ENCODE measurements at places on chromosomes 1 and 21.

- peaks cover 13% of the 10 kb centered on the region for H3K27me3 ChIP-seq
- no peak for DNase-seq
- peak overlapping the region; percentile 42 for H3K27ac ChIP-seq
- H3K4me1 ChIP-seq: peaks cover 24% of the 10 kb centered on the region
- H3K4me3 ChIP-seq: peak overlapping the region; percentile 97
These were observed 478 bp downstream of the MAD2L2 start for GRCh38 chr1:11680270-11681070.

DNA sequence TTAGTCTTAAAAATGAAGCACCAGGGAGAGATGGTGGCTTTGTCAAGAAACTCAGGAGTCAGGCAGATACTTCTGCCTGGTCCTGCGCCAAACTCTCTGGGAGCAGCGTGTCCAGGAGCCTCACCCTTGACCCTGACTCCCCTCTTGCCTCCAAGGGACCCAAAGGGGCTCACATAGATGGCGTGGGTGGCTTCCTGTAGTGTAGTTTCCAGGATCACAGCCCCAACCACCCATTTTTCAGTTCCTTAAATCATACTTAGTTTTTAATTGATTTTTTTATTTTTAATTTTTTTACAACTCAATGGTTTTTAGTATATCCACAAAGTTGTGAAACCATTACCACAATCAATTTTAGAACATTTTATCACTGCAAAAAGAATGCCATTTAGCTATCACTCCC, 107.7 kb upstream of the IGSF21 start:
- H3K27me3 ChIP-seq: no peaks in the 10 kb centered on the region
- no peak overlapping the region for H3K4me3 ChIP-seq
- no peak for DNase-seq
- H3K36me3 ChIP-seq: no peaks in the 10 kb centered on the region
- no peak overlapping the region for H3K27ac ChIP-seq

DNA sequence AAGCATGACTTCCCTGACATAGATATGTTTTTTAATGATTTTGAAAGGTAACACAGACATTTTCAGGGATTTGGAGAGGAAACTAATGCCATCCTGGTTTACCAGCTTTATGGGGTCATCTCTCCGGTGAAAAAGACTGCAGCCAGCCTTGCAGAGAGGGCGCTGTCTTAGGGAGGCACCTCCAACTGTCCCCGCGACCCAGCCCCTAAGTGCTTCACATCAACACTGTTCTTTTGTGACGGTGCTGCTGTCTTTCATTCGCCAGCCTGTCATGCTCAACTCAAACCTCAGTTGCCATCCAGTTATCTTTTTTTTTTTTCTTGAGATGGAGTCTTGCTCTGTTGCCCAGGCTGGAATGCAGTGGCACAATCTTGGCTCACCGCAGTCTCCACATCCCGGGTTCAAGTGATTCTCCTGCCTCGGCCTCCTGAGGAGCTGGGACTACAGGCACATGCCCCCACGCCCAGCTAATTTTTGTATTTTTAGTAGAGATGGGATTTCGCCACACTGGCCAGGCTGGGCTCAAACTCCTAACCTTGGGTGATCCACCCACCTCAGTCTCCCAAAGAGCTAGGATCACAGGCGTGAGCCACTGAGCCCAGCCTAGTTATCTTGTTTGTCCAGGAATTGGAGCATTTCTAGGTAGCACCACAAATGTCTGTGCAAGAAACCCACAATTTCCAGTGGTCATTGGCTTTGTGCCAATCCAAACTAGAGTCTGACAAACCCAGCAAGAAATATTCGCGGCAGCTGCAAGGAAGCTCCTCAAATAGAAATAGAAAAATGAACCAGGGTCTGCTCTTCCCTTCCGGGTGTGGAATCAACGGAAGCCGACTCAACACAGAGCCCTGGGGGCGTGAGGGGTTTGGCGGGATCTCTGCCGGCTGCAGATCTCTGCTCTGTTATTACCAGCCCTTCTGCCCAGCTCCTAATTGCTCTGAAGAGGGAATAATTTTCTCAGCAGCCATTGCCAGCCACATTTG, 24.2 kb downstream of the PDE9A start:
- no peak overlapping the region for H3K4me3 ChIP-seq
- peaks cover 17% of the 10 kb centered on the region for H3K27me3 ChIP-seq

DNA sequence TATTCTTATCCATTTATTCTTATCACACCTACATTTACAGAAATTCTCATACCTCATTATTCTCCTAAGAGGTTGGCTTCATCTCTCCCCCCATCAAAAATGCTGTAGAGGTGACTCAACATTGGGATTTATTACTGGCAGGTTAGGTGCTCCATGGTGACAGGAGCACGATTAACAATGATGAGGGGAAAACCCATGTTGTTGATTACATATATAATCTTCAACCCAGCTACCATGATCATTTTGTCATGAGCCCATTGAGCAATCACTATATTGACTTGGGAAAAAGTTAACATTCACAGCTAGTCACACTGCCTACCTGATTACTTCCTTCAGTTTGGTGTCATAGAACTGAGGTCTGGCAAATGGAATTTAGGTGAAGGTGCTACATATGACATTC, 712.1 kb upstream of the CHRM3 start:
- no peaks in the 10 kb centered on the region for H3K36me3 ChIP-seq
- H3K4me3 ChIP-seq: no peak overlapping the region
- no peaks in the 10 kb centered on the region for H3K4me1 ChIP-seq
- no peak overlapping the region for H3K27ac ChIP-seq
- no peak for DNase-seq
- no peaks in the 10 kb centered on the region for H3K27me3 ChIP-seq

- no peaks in the 10 kb centered on the region for H3K36me3 ChIP-seq
- H3K27ac ChIP-seq: no peak overlapping the region
- H3K27me3 ChIP-seq: no peaks in the 10 kb centered on the region
- no peak overlapping the region for H3K4me3 ChIP-seq
- DNase-seq: no peak
- H3K4me1 ChIP-seq: no peaks in the 10 kb centered on the region
These were observed 528.7 kb upstream of the PLXNA2 start for GRCh38 chr1:208772891-208773290.

GRCh38 chr1:87403061-87403820, 74.6 kb downstream of the LMO4 start:
- DNase-seq: no peak
- H3K27ac ChIP-seq: no peak overlapping the region
- no peaks in the 10 kb centered on the region for H3K36me3 ChIP-seq

GRCh38 chr1:215394084-215394991, 172.8 kb upstream of the KCTD3 start:
- no peaks in the 10 kb centered on the region for H3K4me1 ChIP-seq
- no peaks in the 10 kb centered on the region for H3K27me3 ChIP-seq
- no peaks in the 10 kb centered on the region for H3K36me3 ChIP-seq
- DNase-seq: no peak
- H3K27ac ChIP-seq: no peak overlapping the region
- no peak overlapping the region for H3K4me3 ChIP-seq

DNA sequence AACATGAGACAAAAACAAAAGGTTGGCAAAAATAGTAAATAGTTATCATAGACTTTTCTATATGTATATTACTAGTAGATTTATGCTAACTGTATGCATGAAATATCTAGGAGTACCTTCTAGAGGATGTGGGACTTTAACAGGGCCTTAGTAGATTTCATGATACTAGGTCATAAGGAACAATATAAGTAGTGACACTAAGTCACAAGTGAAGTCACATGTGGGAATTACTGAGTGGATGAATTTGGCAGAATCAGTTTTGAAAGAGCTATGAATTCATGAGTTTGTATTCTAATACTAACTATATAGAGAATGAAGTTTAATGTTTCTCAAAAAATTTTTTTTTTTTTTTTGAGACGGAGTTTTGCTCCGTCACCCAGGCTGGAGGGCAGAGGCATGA, 53.1 kb upstream of the GPR25 start:
- H3K36me3 ChIP-seq: no peaks in the 10 kb centered on the region
- no peaks in the 10 kb centered on the region for H3K27me3 ChIP-seq
- H3K4me1 ChIP-seq: no peaks in the 10 kb centered on the region

DNA sequence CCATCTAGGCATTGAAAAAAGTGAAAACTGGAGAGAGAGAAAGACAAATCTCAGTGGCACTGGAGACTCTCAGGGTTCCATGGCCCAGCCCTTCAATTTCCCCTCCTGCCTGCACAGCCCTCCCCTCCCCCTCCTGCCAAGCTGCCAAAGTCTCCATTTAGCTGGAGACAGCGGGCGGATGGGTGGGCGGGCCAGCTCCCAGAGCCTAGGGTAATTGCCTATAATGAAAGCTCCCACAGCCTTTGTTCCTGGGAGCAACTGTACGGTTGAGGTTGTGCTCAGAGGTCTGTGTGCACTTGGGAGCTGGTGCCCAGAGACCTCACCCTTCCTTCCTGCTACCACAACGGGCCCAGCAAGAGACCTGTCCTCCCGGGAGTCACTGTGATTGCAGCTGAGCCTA, 89.6 kb downstream of the NAV1 start:
- H3K27me3 ChIP-seq: peaks cover 8% of the 10 kb centered on the region
- no peak overlapping the region for H3K27ac ChIP-seq
- no peak overlapping the region for H3K4me3 ChIP-seq
- DNase-seq: no peak
- no peaks in the 10 kb centered on the region for H3K36me3 ChIP-seq

DNA sequence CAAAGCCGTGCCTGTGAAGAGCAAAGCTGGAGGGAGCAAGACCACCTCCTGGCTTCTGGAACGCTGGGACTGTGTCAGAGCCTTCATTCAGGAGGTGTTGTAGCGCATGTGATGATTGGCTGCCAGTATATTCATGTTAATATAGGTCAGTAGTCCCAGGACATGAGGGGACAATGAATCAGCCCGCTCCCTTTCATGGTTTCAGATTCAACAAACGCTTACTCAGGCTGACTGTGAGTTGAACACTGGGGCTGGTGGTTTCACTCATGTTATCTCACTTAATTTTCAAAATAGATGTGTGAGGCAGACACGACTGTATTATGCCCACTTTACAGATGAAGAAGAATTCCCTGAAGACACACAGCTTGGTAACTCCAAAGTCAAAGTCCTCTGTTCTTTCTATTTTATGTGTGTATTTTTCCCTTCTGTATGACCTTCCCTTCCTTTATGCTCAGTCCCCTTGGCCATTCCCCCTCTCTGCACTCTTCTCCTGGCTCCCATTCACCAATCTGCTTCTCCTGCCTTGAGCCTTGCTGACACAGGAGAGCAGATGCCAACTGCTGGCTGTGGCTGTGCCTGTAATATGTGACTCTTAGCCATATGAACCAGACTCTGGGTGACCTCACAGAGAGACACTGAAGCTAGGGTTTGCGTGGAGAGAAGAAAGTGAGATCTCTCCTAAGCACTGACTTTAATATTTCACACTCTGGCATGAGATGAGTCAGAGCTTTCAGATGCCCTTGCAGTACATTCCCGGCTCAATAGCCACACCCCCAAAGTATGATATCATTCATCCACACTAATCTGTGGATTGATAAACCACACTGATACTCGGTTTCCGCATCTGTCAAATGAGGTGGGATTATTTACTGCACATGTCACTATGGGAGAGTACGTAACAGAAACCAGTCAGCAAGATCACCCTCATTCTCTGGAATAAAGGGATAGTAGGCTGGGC, 31.4 kb upstream of the KIRREL1 start:
- DNase-seq: no peak
- no peak overlapping the region for H3K27ac ChIP-seq
- H3K27me3 ChIP-seq: peaks cover 27% of the 10 kb centered on the region
- H3K36me3 ChIP-seq: no peaks in the 10 kb centered on the region

GRCh38 chr1:2052054-2052679, 2.0 kb downstream of the PRKCZ start:
- H3K36me3 ChIP-seq: peaks cover 9% of the 10 kb centered on the region
- H3K27ac ChIP-seq: no peak overlapping the region
- no peak for DNase-seq
- H3K4me1 ChIP-seq: peaks cover 24% of the 10 kb centered on the region

DNA sequence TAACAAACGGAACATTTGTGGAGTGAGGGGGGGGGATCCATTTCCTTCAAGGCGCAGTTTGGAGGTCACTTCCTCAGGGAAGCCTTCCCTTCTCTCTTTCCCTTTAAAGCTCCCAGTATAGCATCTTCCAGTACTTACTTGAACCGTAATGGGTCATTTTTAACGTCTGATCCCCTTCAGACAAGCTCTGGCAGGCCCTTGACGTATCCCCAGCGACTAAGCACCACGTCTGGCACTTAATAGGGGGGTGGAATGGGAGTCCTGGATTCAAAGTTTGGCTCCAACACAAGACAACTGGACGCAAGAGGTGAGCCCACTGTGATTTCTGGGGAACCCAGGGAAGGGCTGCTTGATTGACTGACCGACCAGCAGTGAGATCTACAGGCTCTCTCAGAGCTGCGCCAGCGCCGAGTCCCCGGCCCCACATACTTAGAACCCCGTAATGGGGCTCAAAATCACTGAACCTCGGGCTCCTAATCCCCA, 441 bp downstream of the YARS1 start:
- peaks cover 53% of the 10 kb centered on the region for H3K4me1 ChIP-seq
- H3K27me3 ChIP-seq: no peaks in the 10 kb centered on the region
- no peaks in the 10 kb centered on the region for H3K36me3 ChIP-seq
- no peak for DNase-seq
- H3K4me3 ChIP-seq: peak overlapping the region; percentile 99

DNA sequence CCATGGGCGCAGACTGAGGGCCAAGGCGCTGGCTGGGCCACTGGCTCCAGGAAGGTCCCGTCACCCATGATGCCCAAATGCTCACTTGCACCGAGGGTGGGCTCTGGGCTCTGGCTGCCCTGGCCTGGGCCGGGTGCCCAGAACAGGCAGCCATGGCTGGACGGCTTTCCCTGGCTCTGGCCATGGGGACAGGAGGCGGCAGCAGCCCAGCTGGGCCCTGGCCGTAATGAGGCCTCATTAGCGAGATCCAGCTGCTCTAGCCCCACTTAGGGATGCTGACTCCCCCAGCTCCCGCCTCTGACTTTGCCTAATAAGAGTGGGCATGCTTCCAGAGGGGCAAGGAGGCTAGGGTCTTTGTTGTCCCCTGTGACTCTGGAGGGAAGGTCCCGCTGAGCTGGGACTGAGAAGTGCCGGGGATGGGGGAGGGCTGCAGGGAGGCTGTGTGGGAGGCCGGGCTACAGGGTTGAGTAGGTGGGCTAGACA, 11.8 kb downstream of the SLC6A9 start:
- H3K4me3 ChIP-seq: no peak overlapping the region
- H3K4me1 ChIP-seq: no peaks in the 10 kb centered on the region
- H3K36me3 ChIP-seq: no peaks in the 10 kb centered on the region
- no peak overlapping the region for H3K27ac ChIP-seq
- H3K27me3 ChIP-seq: peaks cover 26% of the 10 kb centered on the region

DNA sequence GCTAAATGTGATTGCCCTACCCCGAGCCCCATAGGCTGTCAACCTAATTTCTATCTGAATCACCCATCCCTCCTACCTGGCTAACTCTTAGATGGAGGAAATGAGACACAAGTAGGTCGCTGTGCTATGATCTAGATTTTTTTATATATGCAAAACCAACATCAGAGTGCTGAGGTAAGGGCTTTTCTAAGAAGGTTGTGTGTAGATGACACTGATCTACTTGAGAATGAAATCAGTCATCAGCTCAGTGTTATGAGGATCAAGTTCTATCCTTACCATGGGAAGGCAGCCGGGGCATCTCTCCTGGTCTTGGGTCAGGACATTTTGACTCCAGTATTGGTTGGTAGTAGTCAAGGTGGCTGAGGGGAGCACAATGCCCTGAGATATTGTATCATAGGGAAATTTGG, 23.6 kb downstream of the SLAMF1 start:
- H3K36me3 ChIP-seq: peaks cover 31% of the 10 kb centered on the region
- H3K27ac ChIP-seq: peak overlapping the region; percentile 60
- peaks cover 55% of the 10 kb centered on the region for H3K4me1 ChIP-seq
- H3K27me3 ChIP-seq: no peaks in the 10 kb centered on the region
- no peak for DNase-seq

GRCh38 chr1:165259706-165260428, 96.6 kb downstream of the LMX1A start:
- H3K27me3 ChIP-seq: no peaks in the 10 kb centered on the region
- DNase-seq: no peak
- no peaks in the 10 kb centered on the region for H3K36me3 ChIP-seq
- H3K27ac ChIP-seq: no peak overlapping the region
- no peaks in the 10 kb centered on the region for H3K4me1 ChIP-seq
- H3K4me3 ChIP-seq: no peak overlapping the region

Measured in T-cell (primary cell).